ENCODE measurements at places on chromosomes 13 and 19.

- no peak for DNase-seq
Observed at GRCh38 chr19:48102870-48103751, 7.5 kb downstream of the PLA2G4C start.

DNA sequence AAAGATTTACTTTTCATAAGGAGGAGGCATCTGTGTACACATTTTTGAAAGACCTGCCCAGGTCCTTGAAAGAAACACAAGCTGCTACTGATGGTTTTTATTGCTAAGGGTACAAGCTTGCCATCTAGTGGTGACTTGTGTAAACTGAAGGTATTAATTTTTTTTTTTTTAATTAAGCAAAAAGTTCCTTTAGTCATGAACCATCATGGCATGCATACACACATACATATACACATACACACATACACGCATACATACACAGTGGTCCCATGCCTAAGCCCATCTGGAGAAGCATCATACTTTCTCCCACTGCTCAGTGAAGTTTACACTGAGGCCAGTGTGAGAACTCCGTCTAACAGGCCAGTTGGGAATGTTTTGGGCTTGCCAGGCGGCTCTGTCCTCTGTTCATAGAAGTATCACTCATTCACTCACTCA is 312.5 kb downstream of the DCLK1 start:
- no peak for DNase-seq

DNA sequence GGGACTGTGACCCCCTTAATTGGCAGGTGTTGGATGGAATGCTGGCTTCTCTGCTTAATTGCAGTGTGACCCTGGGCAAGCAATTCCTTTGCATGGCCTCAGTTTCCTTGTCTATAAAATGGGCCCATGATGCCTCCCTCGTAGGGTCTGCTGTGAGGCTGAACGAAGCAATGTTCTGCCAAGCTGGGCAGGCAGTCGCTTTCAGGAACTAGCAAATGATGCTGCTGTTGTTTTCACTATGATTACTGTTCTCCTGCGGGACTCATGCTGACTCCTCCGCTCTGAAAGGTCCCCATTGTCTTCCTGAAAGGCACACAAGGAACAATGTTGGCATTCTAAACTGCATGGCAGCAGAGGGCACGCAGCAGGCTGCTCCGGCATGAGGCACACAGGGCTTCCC is 6.8 kb downstream of the BICRA start:
- DNase-seq: no peak

- DNase-seq: no peak
Observed at GRCh38 chr13:90416938-90417337, 930.5 kb upstream of the MIR17HG start.

DNA sequence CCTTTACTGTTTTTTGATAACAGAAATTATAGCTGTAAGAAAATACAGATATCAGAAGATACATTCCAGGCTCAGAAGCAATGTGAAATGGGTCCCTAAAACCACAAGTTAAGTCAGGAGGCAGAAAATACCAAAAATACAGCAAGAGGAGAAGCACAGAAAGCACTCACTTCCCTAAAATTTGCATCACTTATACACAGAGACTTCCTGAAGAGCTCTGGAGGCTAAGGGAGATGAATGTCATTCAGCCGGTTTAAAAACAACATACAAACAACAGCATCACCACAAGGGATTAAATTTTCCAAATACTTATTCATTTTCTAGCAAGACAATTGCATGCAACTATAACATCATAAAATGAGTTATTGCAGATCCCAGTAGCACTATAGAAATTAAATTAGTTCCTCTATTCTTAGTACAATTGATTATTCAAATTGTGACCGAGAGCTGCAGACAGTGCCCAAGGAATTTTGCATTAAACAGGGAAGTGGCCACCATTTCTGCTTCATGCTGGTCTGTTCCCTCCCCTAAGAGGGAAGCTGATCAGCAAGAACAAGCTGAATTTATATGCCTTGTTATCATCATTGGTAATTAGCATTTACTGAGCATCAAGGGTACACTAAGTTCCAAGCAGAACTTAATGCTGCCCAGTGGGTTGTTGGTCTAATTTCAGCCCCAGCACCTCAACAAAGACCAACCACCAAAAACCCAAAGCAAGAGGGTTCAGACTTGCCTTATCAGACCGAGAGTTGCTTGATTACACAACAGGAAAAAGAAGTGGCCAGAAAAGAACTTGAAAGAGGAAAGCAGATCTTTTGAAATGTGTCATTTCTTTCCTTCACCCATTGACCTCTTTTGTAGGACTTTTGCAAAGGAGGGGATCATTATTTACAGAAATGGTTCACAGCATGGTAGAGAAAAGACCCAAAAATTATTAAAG is 140.7 kb downstream of the KCTD12 start:
- no peak for DNase-seq

DNA sequence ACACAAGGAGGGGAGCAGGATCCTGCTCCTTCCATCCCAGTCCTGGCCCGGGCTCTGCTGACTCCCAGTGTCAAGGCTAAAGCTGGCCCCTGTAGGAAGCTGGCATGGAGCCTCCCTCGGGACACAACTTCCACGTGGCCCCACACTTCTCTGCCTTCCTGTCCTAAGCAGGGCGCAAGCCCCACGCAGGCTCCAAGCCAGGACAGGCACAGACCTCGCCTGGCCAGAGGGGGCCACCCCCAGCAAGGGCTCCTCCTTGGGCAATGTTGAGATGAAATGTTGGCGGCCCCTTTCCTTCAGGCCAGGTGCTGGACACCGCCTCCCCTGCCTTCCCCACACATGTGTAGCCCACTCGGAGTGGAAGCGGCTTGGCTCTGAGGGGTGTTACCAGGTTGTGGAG is 66.6 kb downstream of the COL4A1 start:
- no peak for DNase-seq

DNA sequence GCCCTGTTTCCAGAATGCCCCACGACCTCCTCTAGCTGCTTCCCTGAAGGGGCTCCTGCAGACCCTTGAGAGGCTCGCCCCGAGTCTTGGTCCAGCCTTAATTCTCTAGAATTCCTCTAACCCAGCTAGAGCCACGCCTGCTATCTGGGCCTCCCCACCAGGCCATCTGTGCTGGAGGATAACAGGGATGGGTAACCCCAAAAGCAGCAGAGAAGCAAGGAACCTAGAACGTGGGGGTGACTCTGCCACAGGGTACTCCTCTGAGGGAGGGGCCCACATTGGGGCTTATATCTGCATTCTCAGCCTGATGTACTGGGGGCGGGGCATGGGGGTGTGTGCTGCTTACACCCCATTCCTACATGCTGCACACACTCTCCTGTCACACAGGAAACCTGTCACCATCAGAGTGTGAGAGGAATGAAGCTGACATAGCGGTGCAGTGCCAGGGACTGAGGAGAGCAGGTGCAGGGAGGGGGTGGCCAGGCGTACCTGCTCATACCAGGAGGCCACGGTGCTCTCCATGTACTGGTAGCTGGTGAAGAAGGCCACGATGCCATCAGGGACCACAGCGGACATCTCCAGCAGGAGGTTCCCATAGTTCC is 13.8 kb downstream of the KLC3 start:
- no peak for DNase-seq

DNA sequence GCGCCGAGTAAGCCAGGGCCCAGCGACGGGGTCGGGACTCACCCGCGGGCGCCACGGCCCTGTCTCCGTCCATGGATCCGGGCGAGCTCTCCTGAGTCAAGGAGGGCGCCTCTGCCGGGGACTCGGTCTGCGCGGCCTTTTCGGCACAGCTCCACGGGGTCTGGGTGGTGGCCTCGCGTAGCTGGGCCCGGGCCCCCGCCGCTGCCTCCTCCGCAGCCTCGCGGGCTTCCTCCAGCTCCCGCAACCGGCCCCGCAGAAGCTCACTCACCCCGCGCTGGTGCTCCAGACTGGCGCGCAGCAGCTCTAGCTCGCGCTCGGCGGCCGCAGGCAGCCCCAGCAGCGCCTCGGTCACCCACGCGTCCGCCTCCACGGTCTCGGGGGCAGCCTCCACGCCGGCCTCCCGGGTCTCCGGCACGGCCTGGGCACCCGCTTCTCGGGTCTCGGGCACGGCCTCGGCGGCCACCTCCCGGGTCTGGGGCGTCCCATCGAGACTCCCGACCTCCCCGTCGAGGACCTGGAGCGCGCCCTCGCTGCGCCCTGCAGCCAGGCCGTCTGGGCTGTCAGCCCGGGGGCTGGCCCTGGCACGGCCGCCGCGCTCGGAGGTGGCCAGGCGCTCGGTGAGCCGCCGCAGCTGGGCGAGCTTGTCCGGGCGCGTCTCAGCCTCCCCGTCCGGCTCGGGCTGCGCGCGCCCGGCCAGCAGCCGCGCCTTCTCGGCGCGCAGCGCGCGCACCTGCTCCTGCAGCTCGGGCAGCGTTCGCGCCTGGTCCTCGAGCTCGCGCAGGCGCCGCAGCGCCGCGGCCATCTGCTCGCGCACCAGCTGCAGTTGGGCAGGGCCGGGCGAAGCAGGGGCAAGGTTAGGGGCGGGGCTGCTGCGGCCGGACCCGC is 8.4 kb downstream of the KANK3 start:
- no peak for DNase-seq

DNA sequence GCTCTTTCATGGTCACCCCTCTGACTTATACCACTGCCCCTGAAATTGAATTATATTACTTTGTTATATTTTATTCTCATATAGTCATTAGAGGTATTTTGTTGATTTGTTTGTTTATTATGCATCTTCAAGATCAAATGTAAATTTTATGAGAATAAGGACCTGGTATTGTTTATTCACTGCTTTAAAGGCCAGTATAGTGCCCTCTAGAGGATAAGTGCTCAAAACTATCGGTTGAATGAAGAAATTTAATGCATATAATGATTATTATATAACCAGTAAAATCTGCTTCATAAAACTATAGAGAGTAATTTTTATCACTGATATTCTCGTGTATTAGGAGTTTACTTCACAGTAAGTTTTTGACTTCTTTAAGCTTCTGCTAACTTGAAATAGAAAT is 1401.9 kb downstream of the SLITRK1 start:
- DNase-seq: no peak

- no peak for DNase-seq
Observed at GRCh38 chr13:102872131-102872530, 26.3 kb downstream of the ERCC5 start.

- DNase-seq: no peak
Observed at GRCh38 chr13:31036731-31037695, 104.6 kb downstream of the TEX26 start.

DNA sequence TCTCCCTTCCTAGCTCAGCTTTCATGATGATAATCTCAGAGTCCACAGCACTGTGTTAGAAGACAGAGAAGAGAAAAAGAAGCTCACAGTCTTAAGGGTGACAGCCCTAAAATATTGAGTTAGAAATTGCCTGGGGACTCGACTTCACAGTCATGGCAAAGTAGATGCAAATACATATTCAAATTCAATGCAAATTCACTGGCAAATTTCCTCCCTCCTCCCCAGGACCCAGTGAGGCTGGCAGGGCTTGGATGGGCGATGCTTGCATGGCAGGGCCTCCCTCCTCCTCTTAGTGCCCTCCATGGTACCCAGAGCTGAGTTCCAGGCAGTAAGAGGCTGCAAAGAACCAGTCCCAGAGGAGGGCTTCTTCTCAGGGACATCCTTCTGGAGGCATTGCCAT is 115.6 kb upstream of the UQCRFS1 start:
- no peak for DNase-seq

DNA sequence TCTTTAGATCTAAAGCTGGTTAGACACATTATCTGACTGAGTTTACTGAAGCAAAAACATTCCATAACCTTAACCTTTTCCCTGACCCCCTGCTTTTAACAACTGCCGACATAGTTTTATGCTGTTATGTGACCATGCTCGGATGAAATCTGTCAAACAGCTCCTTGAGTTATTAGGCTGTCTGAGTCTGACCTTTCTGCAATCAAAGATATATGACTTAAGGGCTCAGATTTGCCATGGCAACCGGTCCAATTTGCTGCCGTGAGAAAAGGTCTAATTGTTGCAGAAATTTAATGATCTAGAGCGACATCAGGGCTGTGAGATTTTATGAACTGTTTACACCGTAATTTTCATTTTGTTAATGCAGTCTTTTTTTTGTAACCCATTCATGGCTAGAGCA is 61.8 kb downstream of the URI1 start:
- no peak for DNase-seq

DNA sequence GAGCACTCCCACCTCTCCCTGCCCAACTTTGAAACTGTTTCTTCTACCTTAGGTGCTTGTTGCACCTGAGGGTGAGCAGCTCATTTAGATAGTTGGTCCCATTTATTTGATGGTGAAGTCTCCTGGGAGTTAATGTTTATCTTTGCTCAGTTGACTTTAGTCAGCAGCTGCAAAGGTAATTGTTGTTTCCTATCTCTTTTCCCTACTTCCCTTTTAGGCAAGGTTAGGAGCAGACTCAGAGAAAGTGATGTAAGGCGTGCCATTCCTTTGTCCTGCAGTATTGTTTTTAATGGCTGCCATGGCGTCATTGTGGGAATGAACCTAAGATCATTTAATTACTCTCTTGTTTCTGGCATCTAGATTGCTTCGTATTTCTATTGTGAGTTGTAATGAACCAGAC is 11.6 kb downstream of the AKAP11 start:
- no peak for DNase-seq

DNA sequence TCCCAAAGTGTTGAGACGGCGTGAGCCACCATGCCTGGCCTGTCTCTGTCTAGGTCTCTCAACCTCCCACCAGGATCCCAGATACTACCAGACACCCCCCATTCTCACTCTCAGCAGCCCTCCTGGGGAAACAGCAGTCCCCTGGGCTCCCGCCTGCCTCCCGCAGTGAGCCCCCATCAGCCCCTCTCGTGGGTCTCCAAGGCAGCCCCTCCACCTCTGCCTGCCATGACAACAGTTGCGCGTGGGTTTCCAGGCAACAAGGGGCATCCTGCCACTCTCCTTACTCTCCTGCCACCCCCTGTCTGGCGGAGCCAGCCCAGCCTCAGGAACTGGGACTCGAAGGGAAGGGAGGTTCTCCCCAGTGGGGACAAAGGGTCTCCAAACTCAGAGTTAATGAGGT is 5.2 kb downstream of the LRRC4B start:
- no peak for DNase-seq

DNA sequence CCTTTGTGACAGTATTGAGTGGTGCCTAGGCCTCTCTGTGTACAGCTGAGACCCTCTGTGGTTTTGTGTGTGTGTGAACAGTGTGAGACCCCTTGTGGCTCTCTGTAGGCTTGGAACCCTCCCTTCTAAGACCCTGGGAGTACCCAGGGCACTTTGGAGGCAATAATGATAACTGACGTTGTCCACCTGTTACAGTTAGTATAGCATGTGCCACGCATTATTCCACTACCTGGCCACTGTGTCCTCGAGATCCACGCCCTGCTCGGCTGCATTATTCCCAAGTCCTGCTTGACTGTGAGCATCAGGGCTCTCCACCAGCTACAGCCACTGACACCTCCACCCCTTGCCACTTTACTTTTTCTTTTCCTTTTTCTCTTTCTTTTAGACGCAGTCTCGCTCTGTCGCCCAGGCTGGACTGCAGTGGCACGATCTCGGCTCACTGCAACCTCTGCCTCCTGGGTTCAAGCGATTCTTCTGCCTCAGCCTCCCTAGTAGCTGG is 2.0 kb downstream of the GRAMD1A start:
- DNase-seq: no peak

DNA sequence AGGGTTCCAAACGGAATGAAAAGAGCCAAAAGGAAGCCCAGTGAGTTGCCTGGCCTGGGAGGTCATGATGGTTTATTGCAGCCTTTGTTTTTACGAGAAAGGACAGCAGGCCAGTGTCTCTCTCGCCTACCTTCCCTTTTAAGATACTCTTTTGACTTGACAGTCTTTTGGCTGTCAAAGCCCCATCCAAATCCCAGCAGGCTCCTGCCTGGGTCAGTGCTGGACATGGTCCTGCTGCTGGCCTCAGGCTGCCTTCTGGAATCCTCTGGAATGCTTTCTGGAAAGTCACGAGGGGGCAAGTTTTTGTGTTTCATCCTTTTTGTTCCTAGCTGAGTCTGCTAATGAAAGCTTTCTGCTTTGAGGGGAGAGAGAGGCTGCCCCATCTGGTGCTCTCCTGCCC is 444.8 kb downstream of the OLFM4 start:
- DNase-seq: no peak
